Activated naive CD4-positive, alpha-beta T cell (primary cell): ENCODE measurements at places on chromosomes 6 and 20.

GRCh38 chr6:53756396-53756795 is 38.4 kb upstream of the LRRC1 start:
- DNase-seq: no peak

GRCh38 chr20:53328961-53329360 is 264.7 kb downstream of the ZNF217 start:
- DNase-seq: no peak

DNA sequence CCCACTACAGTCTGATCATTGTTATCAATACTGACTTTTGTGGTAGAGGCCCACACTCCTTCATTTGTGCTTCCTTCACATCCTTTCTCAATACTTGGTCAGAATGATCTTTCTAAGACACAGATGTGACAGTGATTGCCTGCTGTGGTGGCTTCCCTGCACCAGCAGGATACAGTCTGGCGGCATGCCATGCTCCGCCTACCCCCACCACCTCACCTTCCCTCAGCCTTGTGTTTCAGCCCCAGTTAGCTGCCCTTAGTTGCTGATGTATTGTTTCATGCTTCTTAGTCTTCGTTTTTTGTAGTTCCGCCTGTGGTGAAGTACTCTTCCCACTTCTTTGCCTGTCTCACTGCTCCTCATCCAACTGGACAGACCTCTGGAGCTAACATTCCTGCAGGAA is 10.9 kb downstream of the LRRC1 start:
- no peak for DNase-seq

DNA sequence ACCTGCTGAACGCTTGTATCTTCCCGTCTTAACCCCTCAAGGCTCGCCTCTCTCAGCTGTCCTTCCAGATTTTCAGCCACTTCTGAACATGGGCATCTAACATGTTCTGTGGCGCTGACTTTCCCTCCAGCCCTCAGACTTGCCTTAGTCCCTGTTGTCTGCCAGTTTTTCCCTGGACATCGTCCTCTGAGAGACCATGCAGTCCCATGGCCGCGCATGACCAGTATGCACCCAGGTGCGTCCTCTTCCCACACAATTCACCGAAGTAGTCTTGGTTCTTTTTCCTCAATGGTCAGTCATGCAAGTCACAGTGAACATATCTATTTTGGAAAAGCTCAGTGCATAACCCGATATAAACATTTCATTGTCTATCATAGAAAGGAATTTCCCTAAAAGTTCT is 9.2 kb downstream of the TUBB2B start:
- DNase-seq: no peak

DNA sequence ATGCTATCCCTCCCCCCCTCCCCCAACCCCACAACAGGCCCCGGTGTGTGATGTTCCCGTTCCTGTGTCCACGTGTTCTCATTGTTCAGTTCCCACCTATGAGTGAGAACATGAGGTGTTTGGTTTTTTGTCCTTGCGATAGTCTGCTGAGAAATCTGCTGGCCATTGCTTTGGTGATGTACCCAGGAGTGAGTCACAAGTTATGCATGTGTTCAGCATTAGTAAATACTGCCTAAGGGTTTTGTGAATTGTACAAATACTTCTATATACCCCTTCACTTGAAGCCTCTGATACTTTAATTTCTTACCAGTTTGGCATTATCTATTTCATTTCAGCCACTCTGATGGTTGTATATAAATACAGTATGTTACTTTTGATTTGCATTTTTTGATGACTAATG is 711.3 kb upstream of the GJE1 start:
- DNase-seq: no peak

- no peak for DNase-seq
Observed at GRCh38 chr6:30097902-30098768, 14.8 kb downstream of the TRIM31 start.

- DNase-seq: no peak
Observed at GRCh38 chr6:89021629-89022028, 58.2 kb upstream of the RNGTT start.

DNA sequence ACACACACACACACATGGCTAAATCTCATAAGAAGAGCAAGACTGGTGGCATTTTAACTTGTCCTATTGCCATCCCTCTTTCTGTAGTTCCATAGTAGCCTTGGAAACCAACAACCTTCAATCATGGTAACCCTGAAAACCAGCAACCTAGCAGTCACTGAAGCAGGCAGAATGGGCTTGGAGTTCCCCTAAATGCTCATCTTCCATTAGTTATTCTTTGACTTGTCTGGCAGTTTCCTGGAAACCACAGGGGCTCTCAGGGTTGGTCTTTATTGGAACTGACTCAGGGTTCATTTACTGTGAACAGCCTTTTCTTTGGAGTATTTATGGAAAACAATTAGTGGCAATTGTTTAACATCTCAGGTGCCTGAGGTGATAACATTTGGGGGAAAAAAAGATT is 19.4 kb upstream of the BRPF3 start:
- DNase-seq: no peak

DNA sequence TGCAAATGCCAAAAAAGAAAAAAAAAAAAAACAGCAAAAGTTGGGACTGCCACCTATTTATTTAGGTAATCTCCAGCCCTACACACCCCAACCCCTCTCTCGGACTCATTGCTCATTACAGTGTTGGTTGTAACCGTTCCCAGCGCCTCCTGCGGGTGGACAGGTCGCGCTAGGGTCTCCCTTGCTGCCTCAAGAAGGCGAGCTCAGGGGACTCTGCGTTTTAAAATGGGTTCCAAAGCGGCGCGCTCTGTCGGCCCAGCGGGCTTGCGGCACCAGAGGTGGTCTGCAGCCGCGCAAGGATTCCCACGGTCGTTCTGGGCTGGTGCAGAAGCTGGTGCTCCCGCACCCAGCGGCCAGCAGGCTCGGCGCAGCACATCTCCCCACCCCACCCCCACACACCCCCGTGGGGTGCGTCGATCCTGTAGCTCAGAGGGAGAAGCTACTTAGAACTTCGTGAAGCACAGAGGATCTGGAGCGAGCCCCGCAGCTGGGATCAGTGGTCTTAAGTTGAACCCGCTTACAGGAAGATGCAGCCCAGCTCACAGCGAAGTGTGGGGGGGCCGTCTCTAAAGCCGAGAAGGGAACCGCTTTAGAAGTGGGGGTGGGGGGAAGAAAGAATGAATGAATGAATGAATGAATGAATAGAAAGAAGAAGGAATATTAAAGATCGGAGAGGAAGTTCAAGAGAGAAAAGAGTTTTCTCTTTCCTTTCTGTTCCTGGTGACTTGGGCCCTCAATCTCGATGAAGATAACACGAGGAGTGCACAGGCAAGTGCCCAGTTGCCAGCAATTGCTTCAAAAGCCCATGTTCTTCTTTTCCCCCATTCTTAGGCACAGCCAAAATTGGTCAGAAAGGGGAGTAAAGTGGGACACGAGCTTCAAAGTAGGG is 780 bp downstream of the TFAP2A start:
- no peak for DNase-seq

GRCh38 chr6:142721215-142721920 is 223.6 kb downstream of the HIVEP2 start:
- DNase-seq: no peak

- no peak for DNase-seq
Observed at GRCh38 chr6:16097382-16098171, 31.3 kb upstream of the MYLIP start.

- no peak for DNase-seq
Observed at GRCh38 chr6:129684903-129685661, 24.9 kb downstream of the ARHGAP18 start.

DNA sequence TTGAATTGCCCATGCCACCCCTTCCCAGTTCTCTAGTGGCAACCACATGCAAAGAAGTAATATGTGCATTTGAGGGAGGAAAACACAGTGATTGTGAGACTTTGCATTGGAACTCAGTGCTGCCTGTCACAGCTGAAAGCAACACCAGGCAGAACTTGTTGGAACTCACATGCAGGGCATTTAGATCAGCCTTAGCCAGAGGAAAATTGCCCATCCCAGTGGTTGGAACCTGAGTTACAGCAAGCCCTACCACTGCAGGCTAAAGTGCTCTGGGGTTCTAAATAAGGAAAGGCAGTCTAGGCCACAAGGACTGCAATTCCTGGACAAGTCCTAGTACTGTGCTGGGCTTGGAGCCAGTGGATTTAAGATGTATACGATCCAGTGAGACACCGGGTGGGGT is 245.3 kb upstream of the UFL1 start:
- DNase-seq: no peak
